ENCODE measurements at places on chromosomes 12 and 14.

DNA sequence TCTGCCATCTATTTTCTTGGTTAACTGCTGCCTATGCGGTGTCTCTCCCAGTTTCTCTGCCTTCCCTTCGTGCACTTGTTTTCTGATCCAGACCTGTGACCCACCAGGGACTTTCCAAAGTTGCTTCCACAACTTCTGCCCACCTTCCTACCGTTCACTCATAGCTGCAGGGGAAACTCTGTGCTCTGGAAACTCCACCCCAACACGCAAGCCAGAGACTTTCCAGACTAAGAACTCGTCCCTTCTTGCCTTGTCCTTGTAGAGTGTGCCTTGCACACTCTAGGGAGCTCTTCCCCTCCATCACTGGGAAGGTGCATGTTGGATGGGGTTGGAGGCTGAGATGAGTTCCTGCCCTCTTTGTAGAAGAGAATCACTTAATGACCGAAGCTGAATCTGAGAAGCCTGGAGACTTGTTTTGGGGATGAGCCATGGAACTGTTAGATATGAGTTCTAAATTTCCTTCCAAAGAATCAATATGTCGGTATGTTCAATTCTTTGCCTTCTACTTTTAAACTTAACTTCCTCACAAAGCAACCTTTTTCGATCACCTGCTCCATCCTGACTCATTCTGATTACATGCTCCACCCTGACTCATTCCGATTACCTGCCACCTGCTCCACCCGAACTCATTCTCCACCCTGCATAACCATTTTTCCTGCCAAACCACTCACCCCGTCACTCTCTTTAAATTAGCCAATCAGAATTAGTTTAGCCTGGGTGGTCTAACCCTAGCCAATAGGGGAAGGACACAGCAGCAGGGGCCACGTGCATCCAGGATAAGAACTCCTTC, 82.1 kb upstream of the CAPRIN2 start:
- DNase-seq, result no peak

DNA sequence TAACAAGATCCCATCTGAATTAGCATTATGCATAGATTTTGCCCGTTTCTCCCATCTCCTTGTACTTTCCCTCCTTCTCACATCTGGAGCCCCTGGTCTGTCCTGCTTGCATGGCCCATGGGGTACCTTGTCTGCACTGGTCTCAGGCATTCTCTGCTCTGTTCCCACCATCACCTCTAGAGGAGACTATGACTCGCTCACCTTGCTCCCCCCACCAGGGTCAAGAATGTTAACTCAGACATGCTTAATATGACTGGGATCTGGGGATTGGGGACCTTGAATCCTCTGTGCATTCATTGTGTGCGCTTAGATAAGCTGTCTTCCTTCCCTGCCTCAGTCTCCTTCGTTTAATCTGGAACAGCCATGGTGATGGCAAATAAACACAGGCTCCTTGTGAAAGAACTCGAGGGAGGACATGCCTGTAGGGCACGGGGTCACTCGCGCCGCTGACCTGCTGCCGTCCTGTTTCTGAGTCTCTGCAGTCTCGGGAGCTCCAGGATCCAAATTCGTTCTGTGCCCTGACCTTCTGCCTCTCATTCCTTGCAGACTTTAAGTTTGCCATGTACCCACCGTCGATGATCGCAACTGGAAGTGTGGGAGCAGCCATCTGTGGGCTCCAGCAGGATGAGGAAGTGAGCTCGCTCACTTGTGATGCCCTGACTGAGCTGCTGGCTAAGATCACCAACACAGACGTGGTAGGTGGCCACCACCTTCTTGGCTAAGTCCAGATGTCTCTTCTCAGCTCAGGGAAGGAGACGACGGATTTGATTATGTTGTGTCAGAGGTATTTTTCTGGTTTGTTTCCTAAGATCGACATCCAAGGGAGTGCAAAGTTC, 15.0 kb downstream of the CCND2 start:
- no peak for DNase-seq

DNA sequence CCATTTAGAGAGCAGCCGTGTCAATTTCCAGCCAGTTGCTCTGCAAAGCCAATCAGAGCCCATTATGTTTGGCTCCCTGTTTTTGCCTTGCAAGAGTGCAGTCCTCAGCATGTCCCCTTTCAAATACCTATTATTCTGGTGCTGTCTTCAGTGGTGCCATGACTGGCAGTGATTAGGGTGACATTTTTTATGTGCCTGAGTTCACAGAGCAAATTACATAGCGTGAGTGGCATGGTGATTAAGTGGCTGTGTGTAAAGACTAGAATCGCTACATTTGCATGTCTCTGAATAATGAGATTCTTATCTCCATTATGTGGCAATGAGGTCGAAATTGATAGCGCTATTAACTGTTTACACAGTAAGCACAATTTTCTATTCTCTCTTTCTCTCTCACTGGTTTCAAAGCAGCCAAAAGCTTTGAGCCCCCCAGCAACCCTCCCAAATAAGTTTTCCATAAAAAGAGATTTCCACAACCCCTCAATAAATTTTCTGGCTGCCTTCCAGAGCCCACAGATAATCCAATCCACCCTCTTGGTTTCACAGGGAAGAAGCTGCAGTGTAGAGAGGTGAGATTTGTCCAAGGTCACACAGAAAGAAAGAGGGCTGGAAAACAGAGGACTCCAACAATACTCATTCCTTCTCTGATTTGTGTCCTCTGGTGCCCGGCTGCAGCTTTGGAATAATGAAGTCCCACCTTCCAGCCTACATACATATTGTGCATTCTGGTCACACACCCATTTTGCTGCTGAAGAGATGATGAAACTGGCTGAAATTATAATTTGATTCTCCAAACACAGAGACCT, 58.8 kb upstream of the NUDT4 start:
- no peak for DNase-seq

DNA sequence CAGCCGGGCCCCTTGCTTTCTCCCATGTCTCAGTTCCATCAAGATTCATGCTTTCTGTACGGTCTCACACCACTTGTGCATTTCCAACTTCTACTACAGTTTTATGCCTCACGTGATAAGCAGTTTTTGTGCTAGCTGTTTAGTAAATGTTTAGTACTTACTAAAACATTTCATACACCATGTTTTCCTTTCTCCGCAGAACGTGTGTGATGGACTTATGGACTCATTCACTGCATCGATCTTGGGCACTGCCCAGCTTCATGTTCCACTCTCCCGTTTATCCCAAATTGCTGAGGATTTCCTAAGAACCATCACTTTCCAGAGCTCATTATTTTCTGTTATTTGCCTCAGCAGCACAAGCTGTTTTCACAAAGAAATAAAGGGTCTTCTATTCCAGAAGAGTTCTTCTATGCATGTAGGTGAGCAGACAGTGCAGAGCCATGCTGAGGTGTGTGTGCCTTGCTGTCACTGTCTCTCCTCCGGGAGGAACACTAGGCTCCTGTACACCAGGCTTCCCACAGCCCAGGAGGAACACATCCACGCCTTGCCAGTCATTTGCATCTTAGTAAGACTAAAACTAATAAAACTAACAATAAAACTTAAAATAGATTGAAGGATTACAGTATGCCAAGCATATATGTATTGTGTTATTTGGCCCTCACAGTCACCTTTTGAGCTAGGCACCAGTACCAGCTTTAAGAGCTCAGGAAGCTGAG, 90.3 kb upstream of the EEA1 start:
- DNase-seq, result no peak

GRCh38 chr14:95829321-95829720, 47.3 kb upstream of the TUNAR start:
- DNase-seq, result no peak

DNA sequence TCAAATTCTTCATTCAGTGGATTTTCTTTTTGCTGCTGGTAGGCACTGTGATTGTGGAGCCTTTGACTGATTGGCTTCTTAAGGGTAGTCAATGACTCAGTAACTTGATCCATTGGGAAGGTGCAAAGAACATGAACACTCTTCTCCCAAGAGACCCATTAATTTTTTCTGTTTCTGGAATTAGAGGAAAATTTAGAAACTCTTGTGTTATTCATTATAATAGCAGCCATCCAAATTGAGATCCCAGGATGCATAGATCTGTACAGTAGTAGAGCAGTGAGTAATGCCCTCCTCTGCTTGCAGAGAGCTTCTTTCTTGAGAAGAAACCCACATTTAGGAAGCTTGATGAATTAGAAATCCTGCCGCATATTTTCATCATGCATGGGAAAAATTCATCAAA, 63.9 kb downstream of the MYRFL start:
- no peak for DNase-seq

GRCh38 chr14:81028461-81028860, 73.0 kb downstream of the TSHR start:
- no peak for DNase-seq

DNA sequence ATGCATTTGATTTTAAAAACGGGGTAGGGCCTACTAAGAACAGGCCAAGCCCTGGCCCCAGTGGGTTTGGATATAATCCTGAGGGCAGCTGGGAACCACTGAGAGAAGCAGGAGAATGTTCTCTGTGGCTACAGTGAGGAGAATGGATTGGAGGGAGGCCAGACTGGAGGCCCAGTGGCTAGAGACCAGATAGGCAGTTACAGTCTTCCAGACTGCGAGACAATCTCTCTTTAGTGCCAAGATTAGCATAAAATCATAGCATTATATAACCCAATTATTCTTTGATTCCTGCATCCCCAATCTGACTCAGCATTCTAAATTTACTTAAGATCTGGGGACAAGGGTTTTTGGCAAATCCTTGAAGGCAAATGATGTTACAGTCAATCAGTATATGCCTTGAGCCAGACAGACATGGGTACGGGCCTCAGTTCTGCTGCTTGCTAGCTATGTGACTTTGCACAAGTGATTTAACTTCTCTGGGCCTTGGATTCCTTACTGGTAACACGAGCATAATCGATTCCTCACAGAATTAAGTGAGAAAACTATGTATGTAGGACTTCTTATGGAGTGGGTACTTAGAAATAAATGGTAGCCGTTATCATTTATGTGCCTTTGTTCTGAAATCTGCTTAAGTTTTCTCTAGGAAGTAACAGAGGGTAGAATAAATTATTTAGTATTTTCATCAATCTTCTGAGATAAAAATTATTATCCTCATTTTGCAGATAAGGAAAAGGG, 18.3 kb downstream of the NINJ2 start:
- no peak for DNase-seq

DNA sequence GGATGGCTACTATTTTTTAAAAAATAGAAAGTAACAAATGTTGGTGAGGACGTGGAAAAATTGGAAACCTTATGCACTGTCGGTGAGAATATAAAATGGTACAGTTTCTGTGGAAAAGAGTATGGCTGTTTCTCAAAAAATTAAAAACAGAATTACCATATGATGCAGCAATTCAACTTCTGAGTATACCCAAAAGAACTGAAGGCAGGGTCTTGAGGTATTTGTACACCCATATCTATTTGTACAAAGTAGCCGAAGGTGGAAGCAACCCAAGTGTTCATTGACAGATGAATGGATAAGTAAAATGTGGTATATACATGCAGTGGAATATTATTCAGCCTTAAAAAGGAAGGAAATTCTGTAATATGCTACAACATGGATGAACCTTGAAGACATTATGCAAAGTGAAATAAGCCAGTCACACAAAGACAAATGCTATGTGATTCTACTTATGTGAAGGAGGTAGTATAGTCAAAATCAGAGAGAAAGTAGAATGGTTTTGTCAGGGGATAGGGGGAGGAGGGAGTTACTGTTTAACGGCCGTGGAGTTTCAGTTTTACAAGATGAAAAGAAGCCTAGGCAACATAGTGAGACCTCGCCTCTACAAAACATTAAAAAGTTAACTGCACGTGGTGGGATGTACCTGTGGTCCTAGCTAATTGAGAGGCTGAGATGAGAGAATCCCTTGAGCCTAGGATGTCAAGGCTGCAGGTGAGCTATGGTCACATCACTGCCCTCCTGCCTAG, 38.4 kb upstream of the CCT2 start:
- no peak for DNase-seq

GRCh38 chr12:1132311-1132710, 141.3 kb downstream of the ERC1 start:
- DNase-seq, result no peak

DNA sequence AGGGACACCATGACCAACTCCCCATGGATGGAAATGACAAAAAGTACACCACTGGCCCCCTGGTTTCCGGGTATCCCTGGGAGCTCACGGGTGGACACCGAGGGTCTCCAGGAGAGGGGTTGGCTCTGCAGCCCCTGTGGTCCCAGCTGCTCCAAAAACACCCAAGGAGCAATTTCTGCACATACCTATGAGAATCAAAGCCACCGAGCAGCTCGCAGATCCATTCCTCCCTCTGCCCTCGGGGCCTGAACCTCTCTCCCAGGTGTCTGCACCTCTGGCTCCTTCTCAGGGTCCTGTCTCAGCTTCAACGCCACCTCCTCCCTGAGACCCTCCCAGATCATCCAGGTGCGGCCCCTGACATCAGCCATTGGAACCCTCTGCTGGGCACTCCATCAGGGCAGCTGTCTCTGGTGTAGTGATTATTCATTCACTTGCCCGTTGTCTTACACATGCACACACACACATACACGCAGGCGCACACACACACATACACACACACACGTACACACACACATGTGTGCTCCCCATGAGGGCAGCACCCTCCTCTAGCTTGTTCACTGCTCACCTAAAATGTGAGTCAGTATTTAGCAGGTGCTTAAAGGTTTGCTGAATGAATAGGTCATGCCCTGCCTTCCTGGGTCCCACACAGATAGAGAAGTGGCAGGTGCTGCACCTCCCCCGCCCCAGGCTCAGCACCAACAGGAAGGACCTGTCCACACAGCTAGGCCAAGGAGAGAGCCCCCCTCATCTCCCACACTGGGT, 5.9 kb downstream of the RIMBP2 start:
- no peak for DNase-seq

DNA sequence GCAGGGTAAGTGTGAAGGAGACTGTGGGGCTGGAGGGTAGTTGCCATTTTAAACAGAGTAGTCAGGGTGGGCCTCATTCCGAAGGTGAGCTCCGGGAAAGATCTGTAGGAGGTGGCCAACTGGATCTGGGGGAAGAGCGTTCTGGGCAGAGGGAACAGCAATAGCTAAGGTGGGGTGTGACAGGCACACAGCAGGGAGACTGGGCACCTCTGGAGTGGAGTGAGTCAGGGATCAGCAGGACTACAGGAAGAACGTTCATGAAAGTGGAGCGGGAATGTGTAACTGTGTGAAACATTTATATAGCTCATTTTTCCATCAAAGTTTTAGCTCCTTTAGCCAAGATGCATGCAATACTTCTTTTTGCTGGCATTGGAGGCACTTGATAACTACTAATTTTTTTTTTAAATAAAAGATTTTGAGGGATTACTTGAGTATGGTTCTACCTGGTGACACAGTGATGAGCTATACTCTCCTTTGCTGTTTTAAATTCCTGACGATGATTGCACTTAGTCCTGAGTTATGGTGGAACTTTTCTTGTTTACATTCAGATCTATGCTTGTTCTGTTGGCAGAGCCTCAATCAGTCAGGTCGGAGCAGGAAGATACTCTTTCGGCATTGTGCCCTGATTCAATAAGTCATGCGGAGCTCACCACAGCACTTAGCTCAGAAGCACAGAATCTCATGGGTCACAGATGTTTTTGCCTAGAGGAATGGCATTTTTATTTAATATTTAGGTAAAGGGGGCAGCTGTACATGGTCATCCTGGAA, 106.4 kb downstream of the WIF1 start:
- no peak for DNase-seq

GRCh38 chr14:32481707-32482106, 152.6 kb downstream of the AKAP6 start:
- DNase-seq, result no peak

All from GM04504 (cell line).